ENCODE measurements at places on chromosomes 5 and 9.

GRCh38 chr5:169933616-169934015 is 46.7 kb downstream of the INSYN2B start:
- no peak for DNase-seq

GRCh38 chr9:115167175-115167574 is 49.2 kb upstream of the TNC start:
- no peak for DNase-seq

DNA sequence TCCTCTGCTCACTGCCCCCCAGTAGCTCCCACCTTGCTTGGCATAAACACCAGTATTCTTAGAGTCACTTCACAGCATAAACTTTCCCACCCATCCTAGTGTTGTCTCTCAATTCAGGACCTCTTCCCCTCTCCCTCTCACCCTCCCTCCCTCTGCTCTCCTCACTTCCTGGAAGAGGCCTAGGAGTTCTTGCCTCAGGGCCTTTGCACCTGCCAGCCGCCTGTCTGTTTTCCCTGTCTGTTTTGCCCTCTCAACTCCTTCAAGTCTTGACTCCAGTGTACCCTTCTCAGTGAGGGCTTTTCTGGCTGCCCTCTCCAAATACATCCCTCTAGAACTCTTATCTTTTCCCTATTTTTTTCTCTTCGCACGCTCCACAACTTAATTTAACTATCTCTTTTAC is 86.2 kb downstream of the ENTREP1 start:
- DNase-seq, result no peak

GRCh38 chr5:111461934-111462333 is 50.4 kb downstream of the STARD4 start:
- no peak for DNase-seq

DNA sequence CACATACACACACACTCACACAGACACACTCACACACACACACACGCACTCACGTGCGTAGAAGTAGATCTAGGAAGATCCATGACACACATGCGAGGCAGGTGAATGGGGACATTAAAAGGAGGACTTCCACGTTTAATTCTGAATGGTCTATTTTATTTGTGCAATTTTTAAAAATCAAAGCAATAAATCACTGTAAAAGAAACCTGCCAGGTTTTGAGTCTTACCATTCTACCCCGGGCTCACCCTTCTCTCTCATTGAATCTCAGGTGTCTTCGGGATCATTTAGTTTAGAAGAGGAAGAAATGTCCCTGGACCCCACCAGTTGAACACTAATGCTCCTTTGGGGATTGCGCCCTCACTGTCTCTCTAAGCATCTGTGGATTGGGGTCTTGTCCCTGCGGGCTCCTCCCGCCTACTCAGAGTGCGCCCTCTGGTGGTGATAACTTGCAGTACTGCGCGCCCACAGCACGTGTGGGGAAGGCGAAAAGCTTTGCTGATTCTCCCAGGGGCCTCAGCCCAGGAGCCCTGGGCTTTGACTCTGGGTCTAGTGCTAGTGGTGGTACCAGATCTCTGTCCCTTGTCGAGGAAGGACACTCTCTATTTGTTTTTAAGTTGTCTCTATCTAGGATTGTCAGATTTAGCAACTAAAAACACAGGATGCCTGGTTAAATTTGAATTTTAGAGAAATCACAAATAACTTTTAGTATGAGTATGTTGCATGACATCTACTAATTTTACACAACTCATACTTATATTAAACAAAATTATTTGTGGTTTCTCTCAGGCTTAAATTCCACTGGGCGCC is 34.8 kb downstream of the BOD1 start:
- peak; percentile 49 for DNase-seq

- no peak for DNase-seq
Measured at GRCh38 chr9:116821633-116822229, 134.6 kb downstream of the TRIM32 start.

DNA sequence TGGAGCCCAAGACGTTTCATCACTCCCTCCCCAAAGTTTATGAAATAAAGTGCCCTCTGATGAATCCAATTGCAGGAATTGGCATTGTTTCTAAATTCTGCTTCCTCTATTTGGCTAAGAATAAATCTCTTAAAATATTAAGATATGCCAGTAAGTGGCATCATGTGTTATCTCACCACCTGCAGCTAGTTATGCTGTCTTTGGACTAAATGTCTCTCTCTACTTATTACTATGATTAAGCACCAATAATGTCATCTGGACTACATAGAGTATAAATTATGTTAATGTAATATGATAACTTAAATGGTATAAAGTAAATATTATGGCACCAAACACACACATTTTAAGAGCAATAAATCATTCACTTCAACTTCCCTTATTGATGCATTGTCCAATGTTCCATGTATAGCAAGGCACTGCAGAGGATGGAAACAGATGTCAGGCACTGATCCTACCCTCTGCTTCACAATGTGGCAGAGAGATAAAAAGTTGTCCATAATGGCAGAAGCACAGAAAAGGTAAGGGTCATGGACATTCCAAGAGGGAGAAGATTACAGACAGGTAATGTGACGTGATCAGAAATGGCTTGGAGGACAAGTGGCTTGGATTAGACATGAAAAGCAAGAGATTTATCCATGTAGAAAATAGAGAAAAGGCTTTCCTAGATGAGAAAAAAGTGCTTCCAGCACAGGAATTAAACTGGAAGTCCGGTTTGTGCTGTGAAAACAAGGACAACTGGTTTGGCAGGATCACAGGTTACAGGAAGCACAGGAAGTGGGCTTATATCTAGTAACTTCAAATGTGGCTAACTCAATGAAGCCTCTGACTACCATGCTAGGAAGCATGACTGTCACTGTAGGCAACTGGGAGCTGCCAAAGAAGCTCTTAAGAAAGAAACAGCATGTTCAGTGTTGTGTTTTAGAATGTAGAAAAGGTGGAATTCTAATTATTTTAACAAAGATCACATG is 26.7 kb downstream of the MARCHF11 start:
- DNase-seq, result no peak
